BJ (cell line): ENCODE measurements at places on chromosomes 7 and 10. TPM values are rescaled to one million over a fixed set of nuclear protein-coding genes. Genes with fewer than 3 reads are reported as not detected.
A peak's percentile ranks its signal among the peaks of the same experiment; 100 is the strongest.

Gene GJC3
- polyA plus RNA-seq = not detected in 2 replicates

- no peak for DNase-seq
These were observed 325.4 kb downstream of the GLRX3 start for GRCh38 chr10:130461631-130462030.

DNA sequence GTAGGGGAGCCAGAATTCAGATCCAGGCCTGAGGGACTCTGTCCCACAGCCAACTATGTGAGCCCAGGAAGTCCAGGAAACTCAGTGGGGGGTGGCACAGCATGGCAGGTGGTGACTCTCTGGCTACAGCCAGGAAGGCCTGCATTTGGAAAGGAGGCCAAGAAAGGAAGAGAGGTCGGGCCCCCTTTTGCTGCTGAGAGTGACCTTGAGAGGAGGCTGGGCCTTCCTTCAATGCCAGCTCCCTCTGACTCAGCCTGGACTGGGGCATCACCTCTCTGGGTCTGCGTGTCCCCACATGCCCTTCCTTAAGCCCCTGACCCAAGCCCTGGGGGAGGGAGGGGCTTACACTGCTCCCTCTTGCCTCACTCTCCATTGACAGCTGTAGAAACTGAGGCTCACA, 6.4 kb upstream of the MYL10 start:
- DNase-seq = no peak

Gene VIPR2
- not detected in 2 replicates for polyA plus RNA-seq

GRCh38 chr10:23155169-23155568, 36.9 kb upstream of the PTF1A start:
- no peak for DNase-seq

GRCh38 chr10:62618576-62619412, 185.7 kb upstream of the ADO start:
- peak; percentile 96 for DNase-seq

GRCh38 chr10:26983156-26983555, 117.1 kb downstream of the ANKRD26 start:
- DNase-seq = no peak

Gene C10orf53
- not detected in 2 replicates for polyA plus RNA-seq

Gene TLX1
- polyA plus RNA-seq = not detected in 2 replicates

- DNase-seq = no peak
These were observed 35.8 kb downstream of the NSUN6 start for GRCh38 chr10:18615618-18616017.

- no peak for DNase-seq
These were observed 26.2 kb upstream of the LIMK1 start for GRCh38 chr7:74057216-74057925.

- DNase-seq = no peak
These were observed 625.3 kb downstream of the CNTNAP2 start for GRCh38 chr7:146741911-146742310.

- no peak for DNase-seq
These were observed 749.4 kb downstream of the SUGCT start for GRCh38 chr7:40884241-40884640.

Gene PNLIPRP3
- not detected in 2 replicates for polyA plus RNA-seq

DNA sequence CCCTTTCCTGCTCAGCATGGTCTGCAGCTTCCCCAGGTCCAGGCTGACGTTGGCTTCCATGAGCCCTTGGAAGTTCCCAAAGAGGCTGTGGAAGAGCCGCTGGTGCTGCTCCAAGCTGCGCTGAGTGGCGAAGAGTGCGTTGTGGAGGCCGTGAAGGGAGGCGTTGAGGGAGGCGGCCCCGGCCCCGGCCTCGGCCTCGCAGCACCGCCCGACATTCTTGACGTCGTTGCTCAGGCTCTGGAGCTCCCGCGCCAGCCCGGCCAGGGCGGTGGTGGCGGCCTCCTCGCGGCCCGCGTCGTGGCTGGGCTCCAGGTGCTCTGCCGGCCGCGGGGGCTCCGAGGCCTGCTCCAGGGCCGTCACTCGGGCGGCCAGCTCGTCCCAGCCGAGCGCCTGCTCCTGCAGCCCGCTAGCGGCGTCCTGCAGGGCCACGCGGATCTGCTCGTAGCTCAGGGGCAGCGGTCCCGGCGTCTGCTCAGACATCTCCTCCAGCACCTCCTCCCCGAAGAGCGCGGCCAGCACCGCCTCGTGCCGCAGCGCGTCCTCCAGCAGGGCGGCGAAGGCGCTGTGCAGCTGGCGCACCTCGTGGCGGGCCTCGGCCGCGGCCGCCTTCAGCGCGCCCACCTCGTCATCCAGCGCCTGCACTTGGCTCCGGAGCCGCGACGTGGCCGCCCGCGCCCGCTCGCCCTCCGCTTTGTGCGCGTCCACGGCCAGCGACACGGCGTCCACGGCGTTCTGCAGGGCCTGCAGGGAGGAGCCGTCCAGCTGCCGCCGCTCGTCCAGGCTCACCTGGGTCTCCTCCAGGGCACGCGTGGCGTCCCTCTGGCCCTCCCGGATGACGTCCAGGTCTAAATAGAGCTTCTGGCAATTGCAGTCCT, 14.7 kb downstream of the MMRN2 start:
- DNase-seq = no peak

GRCh38 chr10:84200537-84201243, 6.4 kb downstream of the CDHR1 start:
- no peak for DNase-seq

Gene AKR1C2
- 0.37 and 0.98 TPM in 2 replicates for polyA plus RNA-seq

GRCh38 chr10:54284526-54285193, 516.4 kb downstream of the PCDH15 start:
- no peak for DNase-seq

- no peak for DNase-seq
These were observed 136.5 kb downstream of the SFMBT2 start for GRCh38 chr10:7274293-7274692.

GRCh38 chr10:95392681-95393164, 101.9 kb upstream of the PDLIM1 start:
- DNase-seq = no peak

- DNase-seq = no peak
These were observed 23.1 kb downstream of the AGAP3 start for GRCh38 chr7:151109094-151110048.

- no peak for DNase-seq
These were observed 25.8 kb upstream of the TMEM120A start for GRCh38 chr7:76020031-76020714.

Gene C1QL3
- not detected in 2 replicates for polyA plus RNA-seq

GRCh38 chr7:132937286-132937685, 144.6 kb downstream of the CHCHD3 start:
- no peak for DNase-seq

Gene NACAD
- 0.36 and 0.54 TPM in 2 replicates for polyA plus RNA-seq

Gene MUC3A
- not detected in 2 replicates for polyA plus RNA-seq

Gene ELFN1
- 0.99 and 1.7 TPM in 2 replicates for polyA plus RNA-seq

GRCh38 chr10:97066877-97067555, 118.7 kb downstream of the SLIT1 start:
- DNase-seq = no peak

Gene PLOD3
- 90.9 and 187 TPM in 2 replicates for polyA plus RNA-seq

DNA sequence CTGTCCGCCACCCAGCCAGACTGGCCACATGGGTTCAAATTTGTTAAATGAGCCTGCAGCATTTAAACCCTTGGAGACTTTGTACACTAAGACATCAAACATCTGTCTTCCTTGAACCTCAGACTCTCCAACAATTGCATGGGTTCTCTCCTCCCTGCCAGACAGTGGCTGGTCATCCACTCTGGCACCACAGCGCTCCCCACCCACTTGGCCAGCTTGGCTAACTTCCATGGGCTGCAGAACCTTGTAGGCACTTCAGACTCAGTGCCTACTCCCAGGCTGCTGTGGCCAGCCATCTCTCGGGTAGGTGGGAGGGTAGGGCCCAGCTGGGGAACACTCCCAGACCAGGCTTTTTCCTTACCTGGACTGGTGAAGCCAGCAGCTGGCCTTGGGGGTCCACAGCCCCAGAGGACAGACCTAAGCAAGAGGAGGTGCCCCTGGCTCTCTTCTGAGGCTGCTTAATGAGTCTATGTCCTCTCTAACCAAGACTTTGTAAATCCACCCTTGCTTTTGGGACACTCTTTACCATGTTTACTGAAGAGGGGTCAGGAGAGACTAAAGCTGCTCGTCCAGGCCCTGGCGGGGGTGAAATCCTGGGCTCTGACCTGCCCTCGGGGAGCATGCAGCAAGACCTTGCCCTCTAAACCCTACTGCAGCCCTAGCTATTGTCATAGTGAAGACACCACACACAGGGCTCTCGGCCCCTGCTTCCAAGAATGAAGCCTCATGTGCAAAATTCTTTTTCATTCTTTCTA, 82.7 kb downstream of the ARHGAP22 start:
- DNase-seq = no peak

Gene PAPOLB
- 0.01 and 0.02 TPM in 2 replicates for polyA plus RNA-seq

- DNase-seq = no peak
These were observed 694 bp downstream of the COL1A2 start for GRCh38 chr7:94395141-94396036.

DNA sequence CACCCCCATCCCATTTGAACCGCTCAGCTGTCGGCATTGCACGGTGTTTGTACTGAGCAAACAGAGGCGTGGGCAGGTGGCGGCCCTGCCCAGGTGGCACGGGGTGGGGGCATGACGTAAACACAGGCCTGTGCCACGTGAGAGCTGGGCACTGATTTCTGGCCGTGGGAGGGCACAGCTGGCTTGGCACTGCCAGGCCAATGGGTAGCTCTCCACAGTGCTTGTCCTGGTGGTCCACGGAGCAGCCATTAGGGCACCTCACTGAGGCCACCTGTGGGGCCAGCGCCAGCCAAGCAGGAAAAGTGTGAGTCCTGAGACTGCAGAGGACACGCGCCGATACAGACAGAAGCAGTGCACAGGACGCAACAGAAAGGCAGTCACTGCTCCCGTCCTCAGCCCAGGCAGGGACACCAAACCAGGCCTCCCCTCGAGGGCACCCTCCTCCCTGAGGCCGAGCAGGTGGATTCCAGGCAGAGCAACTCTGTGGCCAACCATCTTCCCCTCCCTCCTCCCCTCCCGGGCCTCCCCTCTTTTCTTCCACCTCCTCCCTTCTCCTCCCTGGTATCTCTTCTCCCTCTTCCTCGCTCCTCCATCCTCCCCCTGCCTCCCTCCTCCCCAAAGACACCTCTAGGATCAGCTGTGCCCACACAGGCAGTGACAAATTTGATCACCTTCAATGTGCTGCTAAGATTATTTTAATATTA, 258.7 kb downstream of the ELFN1 start:
- no peak for DNase-seq
